ENCODE measurements at places on chromosomes 2 and 18.

DNA sequence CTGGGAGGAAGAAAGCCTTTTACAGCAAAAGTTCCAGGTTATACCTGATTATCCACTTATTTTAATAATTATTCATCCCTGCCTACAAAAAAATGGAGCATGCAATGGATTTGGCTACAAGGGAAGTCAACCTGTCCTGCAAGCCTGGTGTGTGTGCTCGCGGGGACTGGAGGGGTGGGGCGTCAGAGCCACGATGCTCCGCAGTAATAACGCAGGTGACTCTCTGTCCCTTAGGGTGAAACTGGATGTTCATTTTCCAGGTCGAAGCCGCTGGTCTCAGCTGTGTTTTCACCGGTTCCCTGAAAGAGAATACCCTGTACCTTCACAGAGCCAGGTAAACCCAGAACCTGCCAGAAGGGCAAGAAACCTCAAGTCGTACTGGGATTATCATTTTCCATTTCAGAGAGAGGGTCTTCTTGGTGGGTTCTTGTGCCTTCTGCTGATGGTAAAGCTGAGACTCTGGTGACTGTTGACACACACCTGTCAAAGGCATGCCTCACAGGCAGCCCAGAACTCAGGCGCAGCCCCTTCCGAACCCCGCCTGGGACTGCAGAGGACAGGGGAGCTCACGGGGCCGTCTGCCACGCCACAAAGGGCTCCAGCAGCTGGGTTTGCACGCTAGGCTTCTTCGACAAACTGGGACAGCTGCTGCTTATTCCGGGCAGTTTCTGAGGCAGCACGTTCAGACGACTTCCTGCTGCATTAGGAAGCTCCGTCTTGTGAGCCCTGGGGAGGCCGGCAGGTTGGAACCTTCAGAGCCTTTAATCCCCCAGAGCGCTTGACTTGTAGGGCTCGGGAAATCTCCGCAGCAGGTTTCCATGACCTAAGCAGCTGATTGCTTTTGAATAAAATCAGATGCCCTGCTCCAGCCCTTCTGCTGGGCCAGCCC lies 58.6 kb downstream of the KCNG2 start:
- no peak for DNase-seq

DNA sequence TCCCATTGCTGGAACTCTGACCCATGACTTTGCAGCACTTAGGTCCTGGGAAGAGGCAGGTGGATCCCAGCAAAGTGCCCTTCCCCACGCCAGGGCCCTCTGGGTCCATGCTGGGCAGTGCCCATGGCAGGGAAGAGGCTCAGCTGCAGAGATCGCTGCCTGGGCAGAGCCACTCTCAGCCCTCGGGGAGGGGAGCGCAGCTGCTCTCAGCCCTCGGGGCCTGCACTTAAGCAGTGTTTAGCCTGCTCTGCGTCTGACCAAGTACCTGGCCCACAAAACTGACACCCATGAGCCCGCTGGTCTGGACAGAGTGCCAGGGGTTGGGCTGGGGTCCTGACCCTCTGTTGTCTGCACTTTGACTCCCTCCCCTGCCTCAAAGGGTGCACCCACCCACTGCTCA lies 46.3 kb downstream of the AQP12A start:
- no peak for DNase-seq

- no peak for DNase-seq
Measured at GRCh38 chr2:180520921-180521581, 459.4 kb upstream of the UBE2E3 start.

- DNase-seq: no peak
Measured at GRCh38 chr2:110946902-110947301, 173.8 kb upstream of the BCL2L11 start.

DNA sequence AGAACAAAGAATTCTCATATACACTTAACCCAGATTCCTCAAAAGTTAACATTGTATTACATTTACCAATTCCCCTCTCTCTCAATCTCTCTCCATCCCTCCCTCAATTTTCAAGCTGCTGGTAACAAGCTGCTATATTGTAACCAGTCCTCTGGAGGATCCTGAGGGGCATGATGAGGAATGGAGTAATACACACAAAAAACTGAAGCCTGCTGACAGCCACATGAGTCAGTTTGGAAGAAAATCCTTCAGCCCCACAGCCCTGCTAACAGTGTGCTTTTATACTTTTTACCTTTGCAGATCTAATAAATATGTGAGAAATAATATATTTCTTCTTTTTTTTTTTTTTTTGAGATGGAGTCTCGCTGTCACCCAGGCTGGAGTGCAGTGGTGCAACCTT lies 165.7 kb upstream of the RAB12 start:
- no peak for DNase-seq

GRCh38 chr2:102597788-102598187 lies 21.6 kb upstream of the SLC9A2 start:
- DNase-seq: no peak

DNA sequence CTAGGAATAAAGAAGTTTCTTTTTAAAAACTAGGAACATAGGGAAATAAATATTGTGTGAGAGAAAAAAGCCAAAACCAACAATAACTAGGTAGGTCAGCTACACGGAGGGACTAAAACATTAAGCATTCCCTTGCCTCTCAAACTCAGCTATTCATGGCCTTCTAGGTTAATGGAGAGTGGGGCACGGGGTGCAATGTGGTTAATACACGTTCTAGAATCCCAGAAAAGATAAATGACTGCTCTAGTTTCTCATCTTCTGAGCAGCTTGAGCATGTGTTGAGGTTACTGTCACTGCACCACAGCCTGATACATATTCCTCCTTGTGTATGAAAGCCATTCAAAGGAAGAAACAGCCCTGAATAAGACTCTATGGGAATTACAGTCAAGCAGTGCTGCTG lies 31.4 kb downstream of the SLC8A1 start:
- DNase-seq: no peak

DNA sequence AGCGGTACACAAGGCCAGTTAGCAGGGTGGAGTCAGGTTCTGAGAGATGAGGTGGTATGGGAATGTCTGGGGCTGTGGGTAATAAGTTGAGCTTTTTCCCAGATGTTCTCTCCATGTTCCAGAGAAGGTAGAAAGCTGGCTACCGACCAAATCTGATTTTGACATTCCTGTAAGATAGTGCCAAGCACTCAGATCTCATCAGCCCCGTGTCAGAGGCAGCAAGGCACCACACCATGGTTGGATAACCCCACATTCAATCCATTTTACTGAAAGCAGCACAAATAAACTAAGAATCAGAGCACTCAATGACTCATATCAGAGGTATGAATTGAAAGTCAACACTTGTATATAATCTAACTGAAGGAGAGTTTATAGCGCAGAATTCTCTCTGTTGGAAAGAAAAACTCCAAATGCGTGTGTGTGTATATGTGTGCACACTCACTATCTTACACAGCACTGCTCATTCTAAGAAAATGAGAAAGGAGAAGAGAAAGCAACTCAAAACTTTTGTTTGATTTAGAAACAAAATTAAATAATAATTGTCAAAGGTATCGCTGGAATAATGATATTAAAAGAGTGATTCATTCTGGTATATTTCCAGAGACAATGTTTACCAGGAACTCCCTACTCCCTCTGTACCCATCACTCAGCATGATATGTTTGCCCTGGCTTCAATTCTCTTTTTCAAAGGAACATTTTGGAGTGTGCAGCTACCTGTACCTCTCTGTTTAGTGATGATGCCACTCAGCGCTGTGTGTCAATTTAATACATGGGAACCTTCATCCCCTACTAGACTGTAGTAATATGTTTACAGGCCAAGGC lies 375.1 kb upstream of the ID2 start:
- no peak for DNase-seq

GRCh38 chr18:63365876-63366212 lies 1.2 kb downstream of the KDSR start:
- no peak for DNase-seq

- no peak for DNase-seq
Measured at GRCh38 chr2:59538398-59538911, 1015.0 kb downstream of the BCL11A start.

GRCh38 chr2:134137182-134137611 lies 116.7 kb upstream of the MGAT5 start:
- DNase-seq: no peak

DNA sequence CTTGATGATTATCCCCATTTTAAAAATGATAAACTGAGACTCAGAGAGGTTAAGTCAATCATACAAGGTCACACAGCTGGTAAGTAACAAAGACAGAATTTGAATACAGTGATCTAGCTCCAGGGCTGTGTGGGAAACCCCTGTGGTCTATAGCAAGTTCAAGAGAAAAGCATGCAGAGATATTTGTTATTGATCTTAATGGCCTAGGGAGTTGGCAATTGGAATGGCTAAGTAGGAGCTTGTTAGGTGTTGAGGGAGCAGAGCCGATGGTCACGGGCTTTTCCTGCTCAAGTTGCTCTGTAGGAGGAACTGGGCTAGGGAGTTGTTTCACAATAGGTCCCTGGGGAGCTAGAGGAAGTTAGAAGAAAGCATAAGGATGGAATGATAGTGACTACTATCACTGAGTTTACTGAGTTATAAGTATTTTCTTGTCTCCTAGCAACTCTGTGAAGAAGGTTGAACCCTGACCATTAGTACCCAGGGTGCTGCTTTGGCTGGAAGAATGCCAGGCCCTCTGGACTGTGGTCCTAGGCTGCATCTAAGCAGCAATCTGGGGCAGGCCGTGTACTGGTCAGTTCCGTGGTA lies 30.0 kb downstream of the RNF125 start:
- no peak for DNase-seq

DNA sequence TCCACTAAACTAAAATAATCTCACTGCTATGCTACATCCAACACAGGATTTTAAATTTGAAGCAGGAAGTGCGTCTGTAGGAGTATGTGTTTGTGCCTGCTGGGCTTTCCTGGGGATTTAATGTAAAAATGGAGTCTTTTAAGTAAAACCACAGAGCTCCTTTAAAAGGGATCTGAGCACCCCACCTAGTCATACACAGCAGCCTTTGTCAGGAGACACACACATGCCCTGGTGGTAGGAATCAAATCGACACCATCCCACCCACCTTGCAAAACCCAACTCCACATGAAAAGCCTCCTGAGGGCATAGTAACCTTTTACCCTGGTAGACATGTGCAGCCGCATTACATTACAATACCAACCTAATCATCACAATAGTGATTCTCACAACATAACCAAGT lies 29.1 kb downstream of the UXS1 start:
- no peak for DNase-seq

DNA sequence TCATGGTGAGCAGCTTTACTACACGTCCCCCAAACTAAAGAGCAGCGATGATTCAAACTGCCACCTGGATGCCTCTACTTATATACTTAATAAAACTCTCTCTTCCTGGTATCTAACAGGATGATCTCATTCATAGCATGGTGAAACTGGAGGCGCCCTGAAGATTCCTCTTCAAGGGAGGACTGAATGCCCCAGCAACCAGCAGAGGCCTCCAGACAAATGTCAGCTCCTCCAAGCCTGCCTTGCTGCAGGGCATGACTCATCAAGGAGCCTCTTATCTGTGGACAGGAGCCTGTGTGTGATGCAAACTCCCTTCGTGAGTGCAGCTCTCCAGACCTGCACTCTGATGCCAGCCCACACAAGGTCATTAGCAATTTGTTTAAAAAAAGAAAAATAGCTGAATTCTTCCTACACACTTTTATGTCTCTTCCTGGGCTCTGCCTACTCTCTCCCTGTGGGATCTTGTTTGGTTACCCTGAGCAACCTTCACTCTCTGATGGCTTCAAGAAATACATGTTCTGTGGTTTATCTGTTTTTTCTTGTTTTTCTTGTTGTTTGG lies 30.2 kb downstream of the LONRF2 start:
- DNase-seq: no peak

DNA sequence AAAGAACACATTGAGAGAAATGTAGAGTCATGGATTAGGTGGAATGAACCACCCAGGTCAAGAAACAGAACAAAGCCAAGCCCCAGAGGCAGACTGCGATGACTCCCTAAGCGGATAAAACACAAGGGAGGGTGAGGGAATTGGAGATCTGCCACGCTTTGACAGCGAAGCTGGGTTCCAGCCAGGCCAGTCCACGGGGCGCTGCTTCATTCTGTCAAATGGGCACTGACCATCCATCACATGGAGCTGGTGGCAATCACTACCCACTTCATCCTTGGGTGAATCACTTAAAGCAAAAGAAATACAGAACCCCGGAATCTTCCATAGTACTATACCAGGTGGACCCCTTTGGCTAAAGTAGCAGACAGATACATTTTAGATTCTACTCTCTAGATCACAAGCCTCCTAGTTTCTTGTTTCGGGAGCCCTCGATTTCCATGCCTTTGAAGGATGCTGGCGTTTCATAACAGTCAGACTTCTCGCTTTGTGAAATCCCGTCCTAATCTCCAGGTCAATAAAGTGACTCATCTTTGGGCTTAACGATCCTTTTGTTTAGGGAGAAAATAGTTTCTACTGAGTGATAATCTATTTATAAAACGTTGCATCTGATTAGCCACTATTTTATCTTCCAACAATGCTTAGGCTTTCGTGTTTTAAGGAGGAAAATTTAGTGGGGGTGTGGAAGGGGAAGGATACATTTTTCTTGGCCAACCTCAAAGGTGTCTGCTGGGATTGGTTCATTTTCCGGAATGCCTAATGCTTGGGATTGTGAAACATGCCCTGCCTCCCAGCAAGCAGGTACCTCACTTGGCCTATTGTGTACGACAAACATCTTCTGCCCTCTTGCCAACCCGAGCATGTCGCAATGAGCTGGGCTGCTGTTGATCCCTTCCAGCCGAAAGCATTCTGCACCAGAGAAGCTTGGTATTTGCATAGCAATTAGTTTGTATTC lies 44.1 kb upstream of the HDAC4 start:
- no peak for DNase-seq

- DNase-seq: no peak
Measured at GRCh38 chr18:77087393-77088141, 45.0 kb downstream of the MBP start.

DNA sequence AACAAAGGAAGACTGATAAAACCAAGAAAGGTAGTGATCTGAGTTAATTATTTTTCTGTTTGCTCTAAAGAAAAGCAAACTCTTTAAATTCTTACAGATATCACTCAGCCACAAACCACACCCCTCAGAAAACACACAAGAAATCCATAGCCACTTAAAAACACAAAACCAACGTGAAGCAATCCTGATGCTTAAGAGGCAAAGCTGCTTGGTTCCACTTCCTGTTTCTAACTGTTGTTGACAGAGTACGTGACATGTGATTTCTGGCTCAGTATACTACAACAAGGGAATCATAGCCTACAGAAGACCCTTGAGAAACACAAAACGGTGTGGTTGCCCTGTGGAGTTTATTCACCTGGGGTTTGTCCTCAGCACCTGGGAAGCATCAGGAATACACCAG lies 240.9 kb upstream of the APCDD1 start:
- no peak for DNase-seq
